ENCODE measurements at places on chromosomes 7 and 10.

GRCh38 chr7:85322252-85322651 is 135.4 kb upstream of the SEMA3D start:
- no peak for DNase-seq

GRCh38 chr7:2483494-2483893 is 7.3 kb upstream of the GRIFIN start:
- DNase-seq = no peak

GRCh38 chr10:124305131-124305530 is 113.6 kb downstream of the OAT start:
- DNase-seq = no peak

DNA sequence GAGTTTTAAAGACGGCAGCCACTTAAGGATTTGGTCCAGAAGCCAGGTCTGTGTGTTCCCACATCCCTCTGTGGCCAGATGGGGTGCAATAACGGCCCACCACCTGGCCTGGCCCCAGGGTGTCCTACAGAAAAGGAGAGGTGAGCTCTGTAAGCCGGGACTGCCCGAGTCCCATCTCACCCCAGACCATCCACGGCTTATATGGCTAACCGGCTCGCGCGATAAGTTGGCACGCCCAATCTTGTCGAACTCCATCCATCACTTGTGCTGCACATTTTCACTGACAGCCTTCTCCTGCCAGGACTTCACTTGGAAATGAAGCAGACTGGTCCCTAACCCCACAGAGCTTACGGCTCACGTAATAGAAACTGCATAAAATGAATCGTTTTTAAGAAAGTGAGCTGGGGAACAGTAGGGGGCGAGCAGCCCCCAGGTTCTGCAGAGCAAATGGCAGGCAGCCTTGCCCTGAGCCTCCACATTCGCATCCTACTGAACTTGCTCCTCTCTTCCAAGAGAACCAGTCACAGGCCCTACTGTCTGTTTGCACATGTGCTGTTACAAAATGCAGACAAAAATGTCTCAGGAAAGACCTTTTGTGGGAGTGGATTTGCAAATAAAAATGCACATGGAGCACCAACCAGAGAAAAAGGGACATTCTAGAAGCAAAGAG is 98.2 kb downstream of the TNS3 start:
- DNase-seq = no peak

GRCh38 chr7:2225830-2226229 is 6.9 kb downstream of the MAD1L1 start:
- DNase-seq = no peak

DNA sequence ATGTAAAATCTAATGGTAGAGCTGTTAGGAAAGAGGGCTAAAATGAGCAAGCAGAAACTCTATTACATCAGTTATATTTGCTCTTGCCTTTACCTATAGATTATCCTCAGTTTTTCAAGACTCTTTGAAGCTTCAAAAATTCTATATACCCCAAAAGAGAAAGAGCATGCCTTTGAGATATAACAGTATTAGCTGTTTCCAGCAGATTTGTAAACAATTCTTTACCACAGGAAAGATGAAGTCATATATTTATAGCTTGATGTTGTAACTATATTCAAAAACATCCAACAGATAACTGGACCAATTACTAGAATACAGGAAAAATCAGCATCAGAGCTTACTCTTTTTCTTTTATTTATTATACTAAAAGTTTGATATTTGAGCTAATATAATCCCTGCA is 416.2 kb upstream of the TPK1 start:
- DNase-seq = no peak

DNA sequence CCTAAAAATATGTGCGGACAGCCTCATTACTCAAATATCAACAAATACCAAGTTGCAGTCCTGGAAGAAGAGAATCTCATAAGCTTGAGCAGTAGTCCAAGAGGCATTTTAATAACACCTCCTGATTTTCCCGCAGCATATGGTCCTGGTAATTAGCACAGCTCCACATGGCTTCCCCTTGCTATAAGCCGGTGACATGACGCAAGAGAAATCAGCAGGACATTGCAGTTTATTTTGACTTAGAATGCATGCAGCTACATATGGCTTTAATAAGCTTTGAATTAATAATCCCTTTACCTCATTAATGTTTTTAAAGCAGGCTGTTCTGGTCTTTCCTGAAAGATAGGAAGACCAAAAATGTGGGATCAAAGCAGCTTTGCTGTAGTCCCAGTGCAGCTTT is 137.6 kb downstream of the RAMP3 start:
- DNase-seq = no peak

DNA sequence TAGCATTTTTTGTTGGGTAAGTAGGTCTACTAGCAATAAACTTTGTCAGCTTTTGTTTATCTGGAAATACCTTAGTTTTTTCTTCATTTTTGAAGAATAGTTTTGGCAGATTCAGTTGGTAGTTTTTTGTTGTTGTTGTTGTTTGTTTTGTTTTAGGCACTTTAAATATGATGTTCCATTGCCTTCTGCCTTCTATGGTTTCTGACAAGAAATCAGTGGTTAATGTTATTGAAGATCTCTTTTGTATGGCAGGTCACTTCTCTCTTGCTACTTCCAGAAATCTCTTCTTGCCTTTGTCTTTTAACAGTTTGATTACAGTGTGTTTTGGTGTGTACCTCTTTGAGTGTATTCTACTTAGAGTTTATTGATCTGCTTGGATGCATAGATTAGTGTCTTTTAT is 41.8 kb upstream of the ZNF365 start:
- DNase-seq = no peak

DNA sequence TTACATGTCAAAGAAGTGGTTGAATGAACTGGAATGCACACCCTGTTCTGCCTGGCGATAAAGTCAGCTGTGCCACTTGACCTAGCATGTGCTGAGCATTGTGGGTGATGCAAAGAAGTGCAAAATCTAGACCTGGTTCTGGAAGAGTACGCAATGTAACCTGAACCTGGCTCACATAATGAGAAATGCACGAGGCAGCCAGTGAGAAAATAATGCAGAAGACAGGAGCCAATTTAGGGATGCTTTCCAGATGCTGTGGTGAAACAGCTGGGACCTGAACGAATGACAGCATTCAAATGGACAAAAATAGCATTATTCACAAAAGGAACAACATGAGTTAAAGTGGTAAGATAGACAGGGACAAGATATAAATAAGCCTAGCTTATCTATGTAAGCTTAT is 402.6 kb downstream of the SORCS1 start:
- no peak for DNase-seq

DNA sequence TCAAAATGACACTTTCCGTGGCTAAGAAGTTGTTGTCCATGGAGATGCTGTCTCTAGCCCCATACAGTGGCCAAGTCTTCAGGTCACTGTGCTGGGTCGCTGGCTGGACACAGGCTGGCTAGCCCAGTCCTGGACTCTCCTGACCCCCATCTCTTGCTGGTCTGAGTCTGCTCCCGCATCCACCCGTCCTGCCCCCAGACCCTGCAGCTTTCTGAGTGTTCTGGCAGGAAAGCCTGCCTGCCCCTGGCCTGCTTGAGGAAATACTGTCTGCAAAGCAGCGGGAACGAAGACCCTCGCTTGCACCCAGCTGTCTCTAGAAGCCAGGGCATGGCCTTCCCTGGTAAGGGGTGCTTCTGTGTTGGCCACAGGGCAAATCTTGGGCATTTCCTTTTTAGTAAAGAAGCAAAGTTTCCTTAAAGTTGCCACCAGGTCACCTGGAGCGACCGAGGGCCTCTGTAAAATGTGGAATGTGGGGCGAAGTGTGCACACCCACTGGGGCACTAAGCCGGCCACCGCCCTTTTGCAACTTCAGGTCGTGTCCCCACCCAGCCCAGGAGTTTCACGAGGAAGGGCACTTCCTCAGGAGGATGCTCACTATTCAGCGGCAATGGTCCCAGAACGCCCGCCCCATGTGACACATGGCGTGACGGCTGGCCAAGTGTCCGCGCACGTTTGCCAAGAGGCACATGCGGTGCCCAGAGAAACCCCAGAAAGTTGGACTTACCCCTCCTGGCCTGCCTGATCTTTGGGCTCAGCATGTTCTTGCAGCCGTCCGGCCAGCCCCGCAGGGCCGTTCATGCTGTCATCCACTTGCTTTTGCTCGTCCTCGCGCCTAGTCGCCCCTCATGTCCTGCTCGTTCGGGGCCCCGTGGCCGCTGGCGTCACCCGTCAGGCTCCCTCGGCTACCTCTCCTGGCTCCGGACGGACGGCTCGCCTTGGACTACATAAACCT is 558 bp downstream of the ARHGAP22 start:
- no peak for DNase-seq
